CD4-positive, alpha-beta T cell (primary cell): ENCODE measurements at places on chromosomes 2 and 18.

GRCh38 chr2:207288628-207289027, 122.9 kb upstream of the KLF7 start:
- DNase-seq = no peak

DNA sequence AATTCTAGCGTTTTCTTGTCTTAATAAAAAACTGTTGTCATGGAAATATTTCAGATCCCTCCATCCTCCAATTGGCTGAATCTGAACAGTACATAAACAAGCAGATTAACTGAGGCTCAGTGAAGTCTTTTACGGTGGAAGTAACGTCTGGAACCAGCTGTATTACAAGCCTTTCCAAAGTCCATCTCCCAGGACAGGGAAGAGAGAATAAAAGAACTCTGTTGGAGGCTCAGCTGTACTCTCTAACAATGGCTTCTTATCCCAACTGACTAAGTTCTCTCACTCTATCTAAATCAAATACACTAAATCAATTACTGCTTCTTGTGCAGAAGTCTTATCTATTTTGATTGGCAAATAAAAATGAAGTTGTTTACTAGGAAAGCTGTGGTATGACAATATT, 19.9 kb upstream of the NEDD4L start:
- DNase-seq = no peak

GRCh38 chr2:235601960-235602704, 108.3 kb downstream of the AGAP1 start:
- DNase-seq = no peak

- DNase-seq = no peak
Measured at GRCh38 chr2:60804473-60804872, 48.4 kb downstream of the PAPOLG start.

- DNase-seq = peak; percentile 44
Measured at GRCh38 chr2:66434679-66435548, at the start of gene MEIS1. Gene MEIS1 (plus strand): TSS chr2:66435125. CDS start chr2:66435857, 732 bp downstream.

DNA sequence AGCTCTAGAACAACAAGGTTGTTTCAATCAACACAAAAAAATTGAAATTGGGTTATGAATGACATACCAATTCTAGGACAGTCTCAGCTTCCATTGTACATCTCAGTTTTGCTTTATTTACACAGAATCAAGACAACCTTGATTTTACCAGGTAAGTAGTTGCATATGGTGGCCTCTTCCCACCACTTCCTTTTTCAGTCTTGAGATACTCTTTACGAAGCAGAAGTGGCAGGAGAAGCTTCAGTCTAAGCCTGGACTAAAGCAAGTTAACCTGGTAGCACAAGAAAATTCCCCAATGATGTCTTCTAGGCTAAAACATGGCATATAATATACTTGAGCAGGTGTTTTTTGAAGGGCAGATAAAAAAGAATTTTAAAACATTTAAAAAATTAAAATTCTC, 10.7 kb upstream of the FAM136A start:
- DNase-seq = no peak

- DNase-seq = no peak
Measured at GRCh38 chr2:72803626-72804320, 22.1 kb downstream of the EXOC6B start.

GRCh38 chr2:161983331-161983651, 90.7 kb downstream of the DPP4 start:
- no peak for DNase-seq

DNA sequence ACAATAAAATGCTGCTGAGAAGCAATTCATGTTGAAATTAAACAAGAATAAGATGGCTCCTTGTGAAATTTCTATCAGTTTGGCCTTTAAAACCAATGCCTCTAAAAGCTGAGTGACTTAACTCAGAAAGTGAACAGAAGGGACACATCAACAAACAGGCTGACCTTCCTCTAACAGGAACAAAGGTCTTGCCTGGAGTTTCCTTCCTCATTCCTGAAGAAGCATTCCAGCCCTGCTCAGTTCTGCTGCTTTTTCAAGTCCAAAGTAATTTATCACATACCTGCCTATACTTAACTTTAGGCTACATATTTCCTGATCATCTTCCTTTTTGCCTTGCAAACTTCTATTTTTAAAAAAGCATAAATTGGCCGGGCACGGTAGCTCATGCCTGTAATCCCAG, 14.1 kb downstream of the PTRHD1 start:
- no peak for DNase-seq

GRCh38 chr18:23487738-23488570, 15.4 kb upstream of the RMC1 start:
- peak; percentile 54 for DNase-seq

DNA sequence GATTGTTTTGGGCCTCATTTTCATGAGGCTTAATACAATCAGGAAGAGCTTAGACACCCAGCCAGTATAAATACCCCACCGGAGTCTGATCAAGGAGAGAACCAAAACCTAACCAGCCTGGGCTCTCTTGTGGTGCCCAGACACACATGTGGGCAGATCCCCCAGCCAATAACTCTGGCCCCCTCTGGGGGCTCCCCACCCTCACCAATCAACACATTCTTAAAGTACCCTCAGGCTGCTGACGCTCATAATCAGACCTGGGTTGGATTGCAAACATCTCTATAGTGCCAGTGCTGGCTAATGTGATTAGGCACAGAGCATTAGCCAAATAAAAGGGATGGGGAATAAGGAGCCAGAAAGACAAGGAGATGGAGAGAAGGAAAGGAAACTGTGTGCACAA, 329.6 kb downstream of the BCL11A start:
- DNase-seq = no peak

- DNase-seq = no peak
Measured at GRCh38 chr2:132760405-132760804, 90.4 kb upstream of the LYPD1 start.

GRCh38 chr2:68236103-68236734, 16.1 kb downstream of the PPP3R1 start:
- peak; percentile 19 for DNase-seq

GRCh38 chr2:172339371-172340010, 87.9 kb upstream of the ITGA6 start:
- no peak for DNase-seq

DNA sequence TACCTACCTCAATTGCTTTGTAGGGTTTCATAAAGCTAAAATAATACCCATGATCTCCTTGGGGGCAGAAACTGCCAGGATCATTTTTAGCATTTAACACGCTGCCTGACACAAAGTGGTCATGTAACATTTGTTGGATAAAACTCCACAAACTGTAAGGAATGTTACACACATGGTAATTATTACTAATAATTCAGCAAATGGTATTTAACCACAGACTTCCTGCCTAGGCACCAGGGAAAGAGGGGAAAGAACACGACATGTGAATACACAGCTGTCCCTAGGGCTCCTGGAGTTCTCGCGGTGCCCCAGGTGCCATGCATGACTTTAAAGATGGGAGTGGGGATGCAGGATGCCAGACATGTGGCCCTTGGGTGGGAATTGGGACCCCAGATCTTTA, 43.5 kb downstream of the ASAP2 start:
- no peak for DNase-seq

GRCh38 chr2:150625303-150625702, 137.8 kb upstream of the RND3 start:
- DNase-seq = no peak

DNA sequence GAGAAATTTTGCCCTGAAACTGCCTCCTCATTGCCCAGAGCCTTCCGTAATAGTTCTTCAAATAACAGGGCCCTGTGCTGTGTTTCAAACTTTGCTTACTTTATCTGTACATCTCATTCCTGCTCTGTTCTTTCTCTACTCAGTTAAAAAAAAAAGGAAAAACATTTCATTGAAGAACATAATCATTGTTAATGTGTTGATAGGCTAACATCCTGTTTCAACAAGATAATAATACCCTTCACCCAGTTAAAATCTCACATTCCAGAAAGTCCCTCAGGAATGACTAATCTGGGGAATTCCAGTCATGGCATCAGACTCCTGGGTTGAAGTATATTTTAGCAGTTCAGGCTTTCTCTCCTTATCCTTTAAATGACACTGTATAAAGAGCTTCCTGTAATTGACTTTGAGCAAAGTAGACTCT, 45.6 kb upstream of the ITGAV start:
- no peak for DNase-seq
